ENCODE measurements at places on chromosomes 1 and 21.

DNA sequence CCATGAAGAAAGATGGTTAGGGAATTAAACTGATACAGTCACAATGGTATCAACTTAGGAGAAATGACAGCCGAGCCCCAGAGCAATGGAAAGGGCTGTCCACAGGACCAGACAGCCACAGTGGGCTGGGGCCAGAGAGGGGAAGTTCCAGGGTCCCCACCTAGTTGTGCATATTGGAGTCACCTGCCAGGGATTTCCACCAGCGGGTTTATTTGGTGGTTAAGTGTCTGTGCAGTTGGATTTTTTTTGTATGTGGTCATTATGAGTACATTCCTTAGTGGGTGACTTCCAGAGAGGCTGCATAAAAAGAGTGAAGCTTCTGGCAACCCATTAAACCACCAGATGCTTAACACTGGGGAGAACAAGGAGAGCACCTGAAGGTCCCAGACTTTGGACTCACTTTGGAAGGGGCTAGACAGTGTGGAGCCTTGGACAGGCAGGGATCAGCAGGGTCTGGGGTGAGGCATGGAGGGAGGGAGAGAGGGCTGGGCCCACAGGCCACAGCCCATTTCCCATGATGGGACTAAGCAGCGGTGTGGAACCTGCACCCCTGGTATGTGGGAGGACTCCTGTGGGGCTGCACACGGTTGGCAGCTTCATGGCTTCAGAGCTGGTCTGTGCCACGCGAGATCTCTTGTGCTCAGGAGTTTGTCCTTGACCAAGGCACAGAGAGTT lies 7.8 kb upstream of the PTTG1IP start:
- no peak for DNase-seq

GRCh38 chr1:41414716-41415306 lies 53.6 kb downstream of the FOXO6 start:
- DNase-seq = no peak

DNA sequence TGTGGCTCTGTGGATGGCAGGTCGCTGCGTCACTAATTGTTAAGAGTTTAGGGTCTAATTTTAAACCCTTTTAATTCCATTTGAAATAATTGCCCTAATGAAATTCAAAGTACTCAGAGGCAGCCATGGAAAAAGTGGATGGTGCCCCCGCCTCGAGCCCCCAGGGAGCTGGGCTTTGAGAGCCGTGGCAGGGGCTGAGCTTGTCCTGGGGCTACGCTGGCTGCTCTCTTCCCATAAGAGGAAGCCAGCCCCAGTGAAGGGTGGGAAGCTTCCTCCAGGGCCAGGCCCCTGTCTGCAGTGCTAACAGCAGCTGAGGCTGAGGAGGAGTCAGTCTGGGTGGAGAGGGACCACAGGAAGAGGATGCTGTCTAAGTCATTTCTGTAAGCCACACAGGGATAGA lies 315.0 kb upstream of the POU3F1 start:
- no peak for DNase-seq

- DNase-seq = no peak
Observed at GRCh38 chr1:83627045-83627444, 371.9 kb downstream of the TTLL7 start.

DNA sequence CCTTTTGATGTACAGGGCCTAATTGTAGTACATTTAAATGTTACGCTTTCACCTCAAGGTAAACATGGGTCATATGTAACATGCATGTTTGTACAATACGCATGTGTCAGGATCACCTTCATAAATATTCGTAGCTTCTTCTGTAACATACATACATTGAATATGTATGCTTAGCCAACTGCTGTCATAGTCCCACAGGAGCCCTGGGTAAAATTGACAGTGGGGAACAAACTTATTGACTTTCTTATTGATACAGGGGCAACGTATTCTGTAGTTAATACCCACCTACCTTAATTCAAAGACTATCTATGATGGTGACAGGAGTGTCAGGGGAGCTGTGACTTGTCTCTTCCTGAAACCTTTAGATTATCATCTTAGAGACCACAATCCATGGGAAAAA lies 3.7 kb upstream of the REN start:
- DNase-seq = no peak

GRCh38 chr1:164725401-164725800 lies 166.4 kb downstream of the PBX1 start:
- no peak for DNase-seq

- no peak for DNase-seq
Observed at GRCh38 chr1:1319646-1319941, 4.9 kb downstream of the INTS11 start.

DNA sequence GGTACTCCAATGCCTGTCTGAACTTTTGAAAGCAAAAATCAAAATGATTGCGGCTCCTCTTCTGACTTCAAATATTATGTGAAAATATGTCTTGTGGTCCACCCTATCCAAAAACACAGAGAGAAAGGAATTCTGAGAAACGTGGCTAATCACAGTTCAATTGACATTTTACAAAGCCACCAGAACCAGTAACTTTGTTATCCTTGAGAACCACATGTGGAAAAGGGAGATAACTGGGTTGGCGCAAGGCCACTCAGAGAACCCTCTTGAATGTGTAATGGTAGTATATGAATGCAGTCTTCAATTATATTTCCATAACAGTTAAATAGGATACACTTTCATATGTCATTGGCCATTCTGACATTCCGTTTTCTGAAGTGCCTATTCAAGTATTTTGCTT lies 1030.0 kb upstream of the TMPRSS15 start:
- no peak for DNase-seq

- no peak for DNase-seq
Observed at GRCh38 chr1:173205146-173206051, 1.7 kb downstream of the TNFSF4 start.

DNA sequence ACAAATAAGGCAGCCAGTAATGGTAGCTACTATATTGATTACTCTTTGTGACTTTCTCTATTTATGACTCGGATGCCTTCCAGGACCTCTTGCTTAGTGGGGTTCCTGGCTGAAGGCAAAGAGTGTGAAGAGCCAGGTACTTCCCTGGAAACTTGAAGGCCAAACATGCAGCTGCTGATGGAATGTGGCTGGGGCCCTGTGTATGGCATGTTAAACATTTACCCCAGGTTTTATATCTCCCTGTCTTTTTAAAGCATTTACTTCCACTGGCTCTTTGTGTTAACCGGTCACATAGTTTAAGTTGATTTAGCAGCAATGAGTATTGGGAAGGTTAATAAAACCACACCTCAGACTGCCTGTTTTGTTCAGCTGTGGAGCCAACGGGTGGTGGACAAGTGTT lies 45.7 kb upstream of the PAXBP1 start:
- no peak for DNase-seq

- DNase-seq = no peak
Observed at GRCh38 chr1:188822248-188822647, 1655.4 kb downstream of the BRINP3 start.

- DNase-seq = no peak
Observed at GRCh38 chr1:12481928-12482327, 136.1 kb downstream of the DHRS3 start.

GRCh38 chr1:14926818-14927575 lies 226.6 kb upstream of the TMEM51 start:
- no peak for DNase-seq

- no peak for DNase-seq
Observed at GRCh38 chr1:160024195-160024905, 7.4 kb downstream of the PIGM start.

GRCh38 chr1:175600721-175601440 lies 142.5 kb downstream of the TNR start:
- no peak for DNase-seq

- no peak for DNase-seq
Observed at GRCh38 chr1:38153066-38153777, 106.6 kb upstream of the POU3F1 start.

DNA sequence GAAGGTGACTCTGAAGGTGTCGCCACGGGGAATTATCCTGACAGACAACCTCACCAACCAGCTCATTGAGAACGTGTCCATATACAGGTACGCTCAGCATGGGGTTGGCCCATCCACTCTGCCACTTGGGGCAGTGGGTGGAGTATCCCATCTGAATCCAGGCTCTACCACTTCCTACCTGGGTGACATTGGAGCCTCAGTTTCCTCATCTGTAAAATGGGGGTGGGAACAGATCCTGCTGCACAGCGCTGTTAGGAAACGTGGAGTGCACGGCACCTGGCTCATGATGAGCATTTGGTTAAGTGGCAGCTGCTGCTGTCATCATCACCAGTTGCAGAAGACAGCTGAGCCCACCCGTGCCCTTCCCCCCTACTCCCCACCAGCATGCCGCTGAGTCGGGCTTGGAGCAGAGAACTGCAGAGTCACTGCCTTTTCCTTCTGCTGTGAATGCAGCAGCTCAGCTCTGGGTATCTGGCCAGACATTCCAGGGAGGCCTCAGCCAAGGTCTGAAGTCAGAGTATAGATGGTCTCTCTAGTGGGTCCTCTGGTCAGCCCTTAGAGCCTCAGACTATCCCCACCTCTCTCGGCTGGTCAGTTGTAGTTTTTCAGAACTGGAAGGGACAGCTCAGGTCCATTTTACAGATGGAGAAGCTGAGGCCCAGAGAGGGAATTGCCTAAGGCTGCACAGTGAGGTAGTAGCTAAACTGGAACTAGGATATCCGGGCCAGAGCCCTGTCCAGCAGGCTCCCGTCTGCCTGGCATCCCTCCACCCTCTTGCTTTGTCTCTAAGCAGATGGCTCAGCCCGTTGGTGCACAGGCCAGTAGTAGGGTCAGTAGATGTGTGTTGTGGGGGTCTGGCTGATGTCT lies 11.7 kb downstream of the LDLRAP1 start:
- DNase-seq = no peak

DNA sequence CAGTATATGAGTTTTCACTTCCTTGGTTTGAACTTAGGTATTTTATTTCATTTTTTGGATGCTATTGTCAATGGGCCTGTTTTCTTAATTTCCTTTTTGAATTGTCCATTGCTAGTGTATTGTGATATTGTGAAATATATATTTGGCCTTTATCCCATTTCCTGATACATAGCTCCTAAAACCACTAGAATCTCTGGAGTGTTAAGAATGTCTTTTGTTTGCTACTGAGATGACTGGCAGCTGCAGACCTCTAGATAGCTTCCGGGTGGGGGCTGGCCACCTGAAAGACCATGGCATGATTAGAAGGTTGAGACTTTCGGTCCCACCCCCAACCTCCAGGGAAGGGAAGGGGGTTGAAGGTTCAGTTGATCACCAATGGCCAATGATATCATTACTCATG lies 245.4 kb downstream of the KCNJ6 start:
- DNase-seq = no peak

- no peak for DNase-seq
Observed at GRCh38 chr21:32306021-32306780, 7.5 kb downstream of the MRAP start.

DNA sequence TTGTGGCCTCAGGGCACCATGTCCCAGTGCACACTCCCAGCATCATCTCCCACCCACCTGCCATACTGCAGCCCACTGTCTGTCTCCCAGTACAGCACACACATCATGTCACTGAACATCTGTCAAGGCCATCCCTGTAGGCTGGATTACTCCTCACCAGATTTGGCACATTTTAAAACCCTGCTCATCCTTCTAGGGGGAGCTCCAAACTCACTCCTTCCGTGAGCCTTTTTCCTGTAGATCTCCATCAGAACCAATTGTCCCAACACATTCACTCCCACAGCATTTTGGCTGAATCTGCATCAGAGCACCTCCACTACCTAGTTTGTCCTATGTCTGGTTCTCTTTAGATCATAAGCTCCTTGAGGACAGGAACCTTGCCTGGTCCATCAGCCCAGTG lies 58.6 kb upstream of the GRIK3 start:
- DNase-seq = no peak

GRCh38 chr1:69777423-69777822 lies 209.7 kb downstream of the LRRC7 start:
- no peak for DNase-seq

GRCh38 chr1:241816008-241816407 lies 32.0 kb upstream of the EXO1 start:
- no peak for DNase-seq

DNA sequence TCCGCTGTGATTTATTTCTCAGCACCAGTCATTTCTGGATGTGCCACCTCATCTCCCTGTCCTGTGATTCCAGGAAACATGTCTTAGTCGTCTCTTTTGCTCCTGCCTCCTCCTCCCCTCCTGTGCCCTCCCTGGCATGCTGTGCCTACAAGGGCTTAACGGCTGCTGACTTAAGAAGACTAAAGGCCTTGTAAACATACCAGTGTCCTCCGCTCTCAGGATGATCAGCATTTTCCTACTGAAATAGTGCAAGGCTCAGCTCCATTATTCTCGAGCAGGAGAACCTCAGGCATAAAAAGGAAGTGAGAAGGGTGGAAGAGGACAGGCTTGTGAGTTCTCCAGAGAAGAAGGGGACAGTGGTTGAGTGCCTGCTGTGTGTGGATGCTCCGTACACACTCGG lies 61.6 kb upstream of the RUNX3 start:
- no peak for DNase-seq

GRCh38 chr1:58922302-58923089 lies 138.6 kb upstream of the JUN start:
- no peak for DNase-seq

GRCh38 chr1:117124661-117125060 lies 3.1 kb upstream of the TRIM45 start:
- no peak for DNase-seq

Data from stimulated activated CD4-positive, alpha-beta T cell treated with anti-CD3 and anti-CD28 coated beads, Interleukin-12 subunit alpha, Interleukin-12 subunit beta, amount 100 ng/mL, for 4 hours (primary cell).